Stimulated activated CD4-positive, alpha-beta T cell treated with anti-CD3 and anti-CD28 coated beads, TNF-alpha, amount 100 ng/mL, for 1 hour (primary cell): ENCODE measurements at places on chromosomes 2 and 18.

- no peak for DNase-seq
Measured at GRCh38 chr2:21220930-21221329, 97.2 kb downstream of the TDRD15 start.

DNA sequence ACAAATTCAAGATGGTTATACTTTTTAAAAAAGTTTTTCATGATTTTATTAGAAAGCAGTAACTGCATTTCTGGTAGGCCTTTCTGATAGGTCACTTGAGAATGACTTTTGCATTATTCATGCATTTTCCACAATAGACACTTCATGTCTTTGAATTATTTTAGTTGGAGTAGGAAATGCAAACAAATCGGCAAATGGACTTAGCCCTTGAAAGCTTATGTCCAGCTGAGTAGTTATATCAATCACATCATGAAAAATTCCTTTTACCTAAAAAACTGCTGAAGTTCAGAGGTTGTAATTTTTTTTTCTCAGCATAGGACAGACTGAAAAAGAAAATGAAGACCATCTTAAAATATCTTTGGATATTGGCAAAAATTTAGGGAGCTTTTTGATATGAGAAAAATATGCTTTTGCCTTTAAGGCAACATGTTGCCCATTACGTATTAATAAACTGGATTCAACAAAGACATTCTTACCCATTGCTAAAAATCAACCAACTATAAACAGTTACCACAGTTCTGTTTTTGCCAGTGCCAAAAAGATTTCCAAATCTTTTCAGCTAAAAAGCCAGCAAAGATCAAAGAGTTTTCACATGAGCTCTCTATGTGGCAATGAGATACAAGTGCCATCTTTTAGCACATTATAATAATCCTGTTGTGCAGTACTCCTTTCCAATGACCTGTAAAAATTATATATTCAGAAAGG is 45.5 kb upstream of the FRZB start:
- DNase-seq: no peak

- no peak for DNase-seq
Measured at GRCh38 chr2:74573747-74574562, 19.4 kb downstream of the DOK1 start.

- no peak for DNase-seq
Measured at GRCh38 chr2:46296216-46296839, 879 bp upstream of the EPAS1 start.

- DNase-seq: no peak
Measured at GRCh38 chr2:187819624-187820023, 265.4 kb upstream of the TFPI start.

GRCh38 chr18:45557779-45558178 is 57.5 kb upstream of the SLC14A2 start:
- DNase-seq: no peak
